Left ventricle myocardium inferior (tissue), 1 donor: ENCODE measurements at places on chromosomes 5 and 9.

- no peak overlapping the region for H3K4me3 ChIP-seq
- no peak for DNase-seq
- H3K36me3 ChIP-seq = no peaks in the 10 kb centered on the region
- peaks cover 3% of the 10 kb centered on the region for H3K27me3 ChIP-seq
- peaks cover 8% of the 10 kb centered on the region for H3K4me1 ChIP-seq
- H3K27ac ChIP-seq = no peak overlapping the region
Observed at GRCh38 chr9:101702257-101702656, 36.2 kb downstream of the GRIN3A start.

GRCh38 chr5:95621839-95622629 lies 2.1 kb downstream of the GPR150 start:
- H3K4me1 ChIP-seq = peaks cover 24% of the 10 kb centered on the region
- no peak overlapping the region for H3K27ac ChIP-seq
- no peak for DNase-seq
- H3K36me3 ChIP-seq = no peaks in the 10 kb centered on the region
- H3K27me3 ChIP-seq = peaks cover 8% of the 10 kb centered on the region

DNA sequence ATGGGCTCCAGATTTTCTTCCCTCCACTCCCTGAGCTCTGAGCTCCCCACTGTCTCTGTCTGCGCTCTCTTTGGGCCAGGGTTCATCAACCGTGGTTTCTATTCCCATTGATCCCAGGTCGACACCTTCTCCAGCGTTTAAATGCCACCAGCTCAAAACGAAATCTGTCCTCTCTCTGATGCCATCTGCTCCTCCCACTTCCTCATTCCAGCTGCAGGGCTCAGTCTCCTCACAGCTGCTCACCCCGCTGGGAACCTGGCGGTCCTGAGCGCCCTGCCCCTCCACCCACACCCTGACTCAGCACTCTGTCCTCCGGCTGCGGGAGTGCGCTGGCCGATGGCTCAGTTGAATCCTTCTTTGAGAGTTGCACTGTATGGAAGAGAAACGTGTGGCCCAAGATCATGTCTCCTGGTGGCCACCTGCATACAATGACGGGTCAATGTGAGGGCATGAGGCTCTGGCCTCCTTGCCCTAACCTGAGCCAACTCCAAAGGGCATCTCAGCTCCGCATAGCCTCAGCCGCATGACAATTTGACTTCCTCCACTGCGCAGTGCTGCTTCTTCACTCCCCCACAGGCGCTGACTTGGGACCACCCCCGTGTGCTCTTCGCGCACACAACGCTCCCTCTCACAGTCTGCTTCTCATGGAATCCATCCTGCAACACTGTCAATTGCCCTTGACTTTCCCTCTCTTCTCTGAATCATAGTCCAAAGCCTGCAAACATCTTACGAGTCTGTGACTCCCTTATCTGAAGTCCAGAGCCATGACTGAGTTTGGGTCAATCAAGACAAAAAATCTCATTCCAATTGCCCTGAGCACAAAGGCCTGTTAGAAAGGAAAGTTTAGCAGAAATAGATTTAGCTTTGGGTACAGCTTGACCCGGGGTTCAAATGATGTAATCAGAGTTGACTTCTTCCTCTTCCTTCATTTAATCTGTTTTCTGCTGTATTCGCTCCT lies 82.4 kb downstream of the PTCH1 start:
- no peak overlapping the region for H3K27ac ChIP-seq
- H3K4me1 ChIP-seq = no peaks in the 10 kb centered on the region
- no peaks in the 10 kb centered on the region for H3K36me3 ChIP-seq
- H3K4me3 ChIP-seq = no peak overlapping the region
- no peaks in the 10 kb centered on the region for H3K27me3 ChIP-seq
- DNase-seq = no peak

GRCh38 chr5:134437340-134437846 lies 25.7 kb upstream of the CDKN2AIPNL start:
- peak overlapping the region; percentile 90 for H3K27ac ChIP-seq
- DNase-seq = no peak
- no peaks in the 10 kb centered on the region for H3K27me3 ChIP-seq
- H3K4me3 ChIP-seq = peak overlapping the region; percentile 43
- H3K36me3 ChIP-seq = no peaks in the 10 kb centered on the region

DNA sequence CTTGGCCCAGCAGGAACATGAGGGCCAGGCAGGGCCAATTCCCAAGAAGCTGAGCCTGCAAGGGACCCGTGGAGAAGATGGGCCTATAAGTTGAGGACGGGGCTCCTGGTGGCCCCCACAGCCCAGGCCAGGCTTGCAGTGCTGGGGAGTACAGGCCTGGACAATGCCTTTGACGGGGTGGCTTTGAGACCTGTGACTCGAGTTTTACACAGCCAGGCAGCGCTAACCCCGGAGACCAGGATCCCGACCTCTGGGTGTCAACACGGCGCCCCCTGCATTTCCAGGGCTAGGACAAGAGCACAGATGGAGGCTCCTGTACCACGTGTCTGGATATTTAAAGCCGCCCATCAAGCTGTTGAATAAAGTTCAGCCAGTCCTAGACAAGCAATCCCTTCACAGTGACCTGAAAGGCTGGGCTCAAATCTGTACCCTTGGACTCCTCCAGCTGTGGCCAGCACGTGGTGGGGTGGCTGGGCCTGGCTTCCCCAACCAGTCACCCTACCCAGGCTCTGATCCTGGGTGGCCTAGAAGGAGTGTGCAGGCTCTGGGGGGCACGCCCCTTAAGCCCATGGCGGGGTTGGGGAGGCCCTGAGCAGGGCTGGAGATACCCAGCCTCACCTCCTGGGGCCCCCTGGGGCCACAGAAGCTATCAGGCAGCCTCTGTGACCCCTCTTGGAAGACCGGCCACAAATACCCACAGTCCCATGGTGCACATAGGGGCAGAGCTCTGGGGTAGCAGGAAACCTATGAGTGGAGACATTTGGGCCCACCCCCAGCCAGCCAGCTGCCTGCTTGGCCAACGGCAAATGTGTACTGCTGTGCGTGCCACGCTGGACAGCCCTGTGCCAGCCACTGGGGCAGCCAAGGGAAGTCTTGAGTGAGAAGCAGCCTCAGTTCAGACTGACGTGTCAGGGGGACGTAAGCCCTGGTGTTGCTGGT lies 88.7 kb downstream of the NTNG2 start:
- peaks cover 10% of the 10 kb centered on the region for H3K4me1 ChIP-seq
- no peaks in the 10 kb centered on the region for H3K36me3 ChIP-seq
- no peak overlapping the region for H3K4me3 ChIP-seq
- H3K27ac ChIP-seq = no peak overlapping the region

GRCh38 chr5:17118631-17119030 lies 98.8 kb upstream of the BASP1 start:
- no peak overlapping the region for H3K4me3 ChIP-seq
- no peaks in the 10 kb centered on the region for H3K27me3 ChIP-seq
- no peaks in the 10 kb centered on the region for H3K36me3 ChIP-seq
- peaks cover 9% of the 10 kb centered on the region for H3K4me1 ChIP-seq
- H3K27ac ChIP-seq = no peak overlapping the region
- no peak for DNase-seq
